Naive B cell (primary cell): ENCODE measurements at places on chromosomes 1 and 21. TPM values are rescaled to one million over a fixed set of nuclear protein-coding genes. Genes with fewer than 3 reads are reported as not detected.

CD48 gene
- polyA plus RNA-seq = 158 TPM

BTF3L4 gene
- 87.1 TPM for polyA plus RNA-seq

NHLH1 gene
- not detected for polyA plus RNA-seq

IFFO2 gene
- polyA plus RNA-seq = 3.2 TPM

KRTAP8-1 gene
- polyA plus RNA-seq = not detected

VWA5B1 gene
- not detected for polyA plus RNA-seq

ANGPTL7 gene
- not detected for polyA plus RNA-seq

CTSK gene
- polyA plus RNA-seq = not detected

FCRL6 gene
- 0.11 TPM for polyA plus RNA-seq

LAMC2 gene
- not detected for polyA plus RNA-seq

SLAMF8 gene
- polyA plus RNA-seq = not detected

GPR37L1 gene
- polyA plus RNA-seq = 0.10 TPM

AIM2 gene
- polyA plus RNA-seq = 4.1 TPM

DIRAS3 gene
- not detected for polyA plus RNA-seq

GLIS1 gene
- polyA plus RNA-seq = not detected

TDRD5 gene
- not detected for polyA plus RNA-seq

ARID4B gene
- polyA plus RNA-seq = 74.4 TPM

RNASEL gene
- 10.1 TPM for polyA plus RNA-seq
